Dermis microvascular lymphatic vessel endothelial cell (primary cell): ENCODE measurements at places on chromosomes 11 and 22.

GRCh38 chr22:24115247-24116207, 65.8 kb upstream of the SUSD2 start:
- no peak for DNase-seq

- no peak for DNase-seq
These were observed 15.1 kb downstream of the CWC15 start for GRCh38 chr11:94958121-94958696.

GRCh38 chr11:67303835-67304411, 593 bp downstream of the SSH3 start:
- DNase-seq: peak; percentile 11

- peak; percentile 17 for DNase-seq
These were observed 63.0 kb downstream of the PPFIBP2 start for GRCh38 chr11:7576726-7577290.

- no peak for DNase-seq
These were observed 6.0 kb upstream of the NPTXR start for GRCh38 chr22:38849811-38850210.

- no peak for DNase-seq
These were observed 49.4 kb upstream of the CEP295 start for GRCh38 chr11:93611836-93612677.

GRCh38 chr11:36258730-36259360, 30.4 kb downstream of the COMMD9 start:
- peak; percentile 49 for DNase-seq

DNA sequence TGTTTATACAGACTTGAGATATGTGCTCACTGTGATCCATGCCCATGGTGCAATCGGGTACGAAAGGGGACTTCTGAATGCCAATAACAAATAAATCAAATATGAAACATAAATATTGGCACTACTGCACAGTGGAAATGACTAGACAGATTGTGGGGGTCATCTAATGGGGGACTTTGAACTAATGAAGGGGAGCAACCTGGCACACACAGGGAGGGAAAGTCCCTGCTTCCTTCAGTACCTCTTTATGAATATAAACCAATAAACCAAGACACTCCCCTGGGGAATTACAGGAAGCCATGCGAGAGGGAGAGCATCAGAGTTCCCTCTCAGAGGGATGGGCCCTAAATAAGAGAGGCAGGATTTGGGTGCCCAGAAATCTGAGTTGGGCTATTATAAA, 21.1 kb downstream of the MIF start:
- DNase-seq: no peak

DNA sequence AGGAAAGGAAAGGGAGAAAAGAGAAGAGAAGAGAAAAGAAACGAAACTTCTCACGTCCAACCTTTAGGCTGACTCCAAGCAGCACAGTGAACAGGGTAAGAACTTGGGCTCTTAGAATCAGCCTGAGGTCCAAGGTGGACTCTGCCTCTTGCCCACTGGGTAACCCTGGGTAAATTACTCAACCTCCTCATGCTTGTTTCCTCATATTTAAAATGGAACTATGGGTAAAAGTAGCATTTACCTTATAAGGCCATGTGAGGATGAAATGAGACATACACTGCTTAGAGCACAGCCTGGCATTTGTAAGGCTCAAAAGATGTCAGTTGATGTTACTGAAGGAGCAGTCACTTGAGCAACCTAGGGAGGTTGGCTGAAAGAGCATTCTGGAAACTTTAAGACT, 107.9 kb downstream of the C11orf58 start:
- DNase-seq: no peak

- no peak for DNase-seq
These were observed 3.3 kb downstream of the SCARF2 start for GRCh38 chr22:20434264-20434751.

- DNase-seq: no peak
These were observed 35.2 kb upstream of the CCDC89 start for GRCh38 chr11:85721191-85721590.

DNA sequence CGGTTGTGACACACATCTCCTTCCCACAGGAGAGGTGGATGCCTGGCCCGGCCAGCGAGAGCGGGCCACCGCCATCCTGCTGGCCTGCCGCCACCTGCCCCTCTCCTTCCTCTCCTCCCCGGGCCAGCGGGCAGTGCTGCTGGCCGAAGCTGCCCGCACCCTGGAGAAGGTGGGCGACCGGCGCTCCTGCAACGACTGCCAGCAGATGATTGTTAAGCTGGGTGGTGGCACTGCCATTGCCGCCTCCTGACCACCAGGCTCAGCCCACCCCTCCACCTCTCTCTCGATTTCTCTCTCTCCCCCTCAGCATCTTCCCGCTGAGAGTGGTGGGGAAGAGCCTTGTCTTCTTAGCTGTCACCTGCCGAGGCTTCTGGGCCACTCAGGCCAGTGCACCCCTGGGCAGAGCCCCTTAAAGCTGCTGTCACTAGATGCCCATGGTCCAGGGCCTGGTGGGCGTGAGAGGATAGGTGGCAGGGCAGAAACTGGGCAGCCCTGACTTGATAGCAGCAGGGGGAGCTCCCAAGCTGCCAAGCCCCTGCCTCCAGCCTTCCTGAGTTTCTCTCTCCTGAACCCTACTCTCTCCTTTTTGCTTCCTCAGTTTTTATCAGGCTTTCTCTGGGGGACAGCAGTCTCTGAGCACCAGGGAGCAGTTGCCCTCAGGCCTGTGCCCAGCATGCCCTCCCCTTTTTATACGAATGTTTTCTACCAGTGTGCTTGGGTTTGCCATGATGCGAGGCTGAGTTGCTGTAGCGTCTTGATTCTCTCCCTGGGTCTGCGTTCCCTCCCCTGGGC, 9.3 kb downstream of the SHISA8 start:
- DNase-seq: no peak

- DNase-seq: no peak
These were observed 10.8 kb downstream of the C11orf24 start for GRCh38 chr11:68261006-68261405.

- DNase-seq: no peak
These were observed 70.6 kb upstream of the MPEG1 start for GRCh38 chr11:59283311-59283710.

GRCh38 chr22:24181996-24182899, 961 bp downstream of the SUSD2 start:
- DNase-seq: no peak

DNA sequence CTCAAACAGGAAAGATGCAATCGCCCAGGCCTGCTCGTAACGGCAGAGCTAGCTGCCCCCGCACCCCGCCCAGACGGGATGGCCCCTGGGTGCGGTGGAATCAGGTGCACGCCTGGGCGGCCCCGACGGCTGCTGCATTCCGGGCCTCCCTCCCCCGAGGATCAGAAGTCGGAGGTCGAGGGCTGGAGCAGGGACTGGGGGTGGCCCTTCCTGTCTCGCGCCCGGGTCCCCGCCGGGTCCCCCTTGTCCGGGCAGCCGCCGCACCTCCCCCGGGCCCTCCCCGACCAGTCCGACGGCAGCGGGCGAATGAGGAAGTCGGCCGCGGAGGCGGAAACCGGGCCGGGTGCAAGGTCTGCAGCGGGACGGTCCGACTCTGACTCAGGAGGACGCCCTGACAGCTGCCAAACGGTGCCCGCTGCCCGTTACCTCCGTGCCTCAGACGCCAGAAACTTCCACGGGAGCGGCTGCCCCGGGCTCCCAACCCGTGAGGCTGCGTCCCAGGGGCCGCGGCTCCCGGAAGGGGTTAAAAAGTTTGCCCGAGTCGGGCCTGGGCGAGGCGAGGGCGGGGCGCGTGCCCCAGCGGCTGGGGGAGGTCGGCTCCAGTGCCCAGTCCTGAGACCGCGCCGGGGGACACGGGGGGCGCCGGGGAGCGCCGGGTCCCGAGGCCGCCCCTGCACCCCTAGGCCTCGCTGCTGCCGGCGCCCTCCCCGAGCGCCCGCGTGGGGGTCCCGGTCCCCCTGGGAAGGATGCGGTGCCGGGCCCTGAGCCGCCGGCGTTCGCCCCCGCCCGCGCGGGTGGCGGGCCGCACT, 663 bp downstream of the MYH9 start:
- DNase-seq: peak; percentile 61

DNA sequence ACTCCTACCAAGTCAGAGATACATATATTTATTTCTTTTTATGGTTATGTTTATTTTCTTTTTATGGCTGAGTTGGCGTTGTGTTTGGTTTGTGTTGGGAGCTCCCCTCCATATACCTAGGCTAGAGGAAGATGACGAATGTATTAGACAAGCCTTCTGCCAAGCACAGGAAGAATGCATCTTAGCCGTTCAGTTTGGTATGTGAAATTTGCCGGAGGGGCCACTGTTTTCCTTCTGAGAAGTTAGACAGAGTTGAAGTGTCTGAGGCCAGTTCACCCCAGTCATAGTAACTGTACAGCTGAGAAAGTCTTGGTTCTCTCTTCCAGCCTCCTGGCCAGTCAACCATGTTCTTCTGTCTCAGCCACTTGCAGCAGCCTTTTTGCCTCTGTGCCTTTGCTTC, 29.8 kb downstream of the TEAD1 start:
- peak; percentile 67 for DNase-seq

DNA sequence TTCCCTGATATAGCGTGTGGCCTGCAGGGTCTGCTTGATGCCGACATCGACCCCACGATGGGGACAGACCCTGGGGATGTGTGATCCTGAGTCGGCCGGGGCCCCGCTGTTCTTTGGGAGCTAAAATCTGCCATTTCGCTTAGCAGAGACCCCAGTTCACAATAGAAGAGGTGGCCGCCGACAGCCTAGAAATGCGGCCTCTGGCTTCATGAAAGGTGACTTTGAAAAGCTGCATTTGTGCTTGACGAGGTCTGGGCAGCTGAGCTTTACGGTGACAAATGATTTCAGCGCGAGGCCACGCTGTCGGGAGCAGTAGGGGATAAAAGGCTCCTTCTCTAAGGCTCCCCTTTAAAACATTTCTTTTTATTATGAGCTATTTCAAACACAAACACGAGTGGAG, 71.7 kb downstream of the RPS6KA4 start:
- DNase-seq: no peak

DNA sequence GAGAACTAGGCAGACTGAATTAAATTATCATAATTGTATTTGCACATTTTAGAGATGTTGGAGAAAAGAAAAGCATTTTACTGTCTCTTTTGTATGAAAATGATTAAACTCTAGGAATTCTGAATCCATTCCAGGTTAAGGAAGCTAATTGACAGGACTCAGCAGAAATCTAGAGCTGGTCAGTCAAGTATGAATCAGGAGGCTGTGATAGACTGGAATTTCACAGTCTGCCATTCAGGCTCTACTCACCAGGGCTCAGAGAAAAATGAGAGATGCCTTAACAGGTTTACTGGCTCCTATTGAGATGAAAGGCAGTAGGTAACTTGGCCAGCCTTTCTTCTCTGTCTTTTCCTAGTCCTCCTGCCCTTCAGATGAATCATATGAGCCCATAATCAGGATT, 693.9 kb upstream of the CHORDC1 start:
- DNase-seq: no peak

GRCh38 chr11:20089796-20090653, 70.2 kb downstream of the DBX1 start:
- peak; percentile 64 for DNase-seq

DNA sequence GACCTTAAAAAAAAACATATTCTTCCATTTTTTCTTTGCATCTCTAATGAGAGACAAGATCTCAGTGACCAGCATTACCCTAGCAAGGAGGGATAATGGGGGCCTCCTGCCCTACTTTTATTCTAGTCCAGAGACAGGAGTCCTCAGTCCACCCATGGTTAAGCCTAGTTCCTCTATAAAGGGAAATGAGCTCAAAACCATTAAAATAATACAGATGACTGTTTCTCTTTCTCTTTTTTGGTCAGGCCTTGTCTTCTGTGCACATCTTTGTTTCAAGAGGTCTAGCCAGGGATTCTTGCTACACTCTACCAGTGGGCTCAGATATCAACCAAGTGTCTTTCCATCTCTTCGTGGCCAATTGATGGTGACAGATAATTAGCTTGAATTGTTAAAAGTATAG, 73.1 kb downstream of the MPPED2 start:
- no peak for DNase-seq

DNA sequence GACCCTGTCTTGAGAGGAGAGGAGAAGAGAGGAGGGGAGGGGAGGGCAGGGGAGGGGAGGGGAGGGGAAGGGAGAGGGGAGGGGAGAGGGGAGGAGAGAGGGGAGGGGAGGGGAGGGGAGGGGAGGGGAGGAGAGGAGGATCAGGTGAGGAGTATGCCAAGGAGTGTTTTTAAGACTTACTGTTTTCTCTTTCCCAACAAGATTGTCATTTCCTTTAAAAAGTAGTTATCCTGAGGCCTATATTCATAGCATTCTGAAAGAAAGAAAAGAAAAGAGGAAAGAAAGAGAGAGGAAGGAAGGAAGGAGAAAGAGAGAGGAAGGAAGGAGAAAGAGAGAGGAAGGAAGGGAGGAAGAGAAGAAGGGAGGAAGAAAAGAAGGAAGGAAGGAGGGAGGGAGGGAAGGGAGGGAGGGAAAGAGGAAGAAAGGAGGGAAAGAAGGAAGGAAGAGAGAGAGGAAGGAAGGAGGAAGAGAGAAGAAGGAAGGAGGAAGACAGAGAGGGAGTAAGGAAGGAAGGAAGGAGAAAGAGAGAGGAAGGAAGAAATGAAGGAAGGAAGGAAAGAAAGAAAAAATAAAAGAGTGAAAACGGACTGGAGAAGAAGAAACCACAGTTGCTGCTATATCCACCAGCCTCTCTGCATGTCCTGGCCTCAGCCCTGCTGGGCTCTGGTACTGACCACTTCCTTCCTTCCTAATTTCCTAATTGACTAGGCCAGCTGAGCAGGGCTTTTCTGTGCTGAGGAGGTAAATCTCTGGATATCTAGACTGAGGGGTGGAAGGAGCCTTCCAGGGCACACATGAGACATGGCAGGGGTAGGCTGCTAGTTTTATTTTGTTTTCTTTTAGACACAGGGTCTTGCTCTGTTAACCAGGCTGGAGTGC, 1.1 kb upstream of the SAA1 start:
- no peak for DNase-seq

GRCh38 chr11:70226967-70227366, 23.9 kb downstream of the FADD start:
- no peak for DNase-seq

DNA sequence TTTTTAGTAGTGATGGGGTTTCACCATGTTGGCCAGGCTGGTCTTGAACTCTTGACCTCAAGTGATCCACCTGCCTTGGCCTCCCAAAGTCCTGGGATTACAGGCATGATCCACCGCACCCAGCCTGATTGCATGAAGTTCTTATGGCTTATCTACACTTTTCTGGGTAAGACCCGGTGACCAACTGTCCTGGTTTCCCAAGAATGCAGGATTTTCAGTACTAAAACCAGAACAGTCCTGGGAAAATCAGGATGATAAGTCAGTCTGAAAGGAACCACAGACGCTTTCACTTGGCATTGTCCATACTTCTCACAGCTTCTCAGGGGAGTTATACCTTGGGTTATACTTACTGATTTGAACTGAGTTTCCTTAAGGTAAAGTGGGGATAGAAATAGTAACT, 1.4 kb upstream of the BPIFC start:
- DNase-seq: no peak
